ENCODE measurements at places on chromosomes 1 and 21.

- DNase-seq: no peak
These were observed 7.6 kb downstream of the CYP4X1 start for GRCh38 chr1:47031059-47031458.

GRCh38 chr1:54981466-54981865, 1.0 kb downstream of the TMEM61 start:
- no peak for DNase-seq

DNA sequence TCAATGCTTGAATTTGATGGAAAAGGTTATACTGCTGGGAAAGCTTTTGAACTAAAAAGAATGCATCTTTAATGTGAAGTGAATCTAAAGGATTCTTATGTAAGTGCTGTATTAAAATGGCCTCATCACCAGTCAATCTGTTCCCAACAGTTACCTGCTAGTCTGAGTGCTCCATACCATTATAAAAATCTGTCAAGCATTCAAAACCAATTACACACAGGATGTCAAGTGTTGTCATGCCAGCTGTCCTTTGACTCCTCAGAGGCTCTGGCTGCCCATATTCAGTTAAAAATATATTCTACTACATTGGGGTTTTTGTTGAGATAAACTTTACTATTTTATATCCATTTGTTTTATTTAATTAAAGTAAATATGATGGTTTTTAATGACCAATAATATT, 1587.7 kb downstream of the AMY1C start:
- DNase-seq: no peak

DNA sequence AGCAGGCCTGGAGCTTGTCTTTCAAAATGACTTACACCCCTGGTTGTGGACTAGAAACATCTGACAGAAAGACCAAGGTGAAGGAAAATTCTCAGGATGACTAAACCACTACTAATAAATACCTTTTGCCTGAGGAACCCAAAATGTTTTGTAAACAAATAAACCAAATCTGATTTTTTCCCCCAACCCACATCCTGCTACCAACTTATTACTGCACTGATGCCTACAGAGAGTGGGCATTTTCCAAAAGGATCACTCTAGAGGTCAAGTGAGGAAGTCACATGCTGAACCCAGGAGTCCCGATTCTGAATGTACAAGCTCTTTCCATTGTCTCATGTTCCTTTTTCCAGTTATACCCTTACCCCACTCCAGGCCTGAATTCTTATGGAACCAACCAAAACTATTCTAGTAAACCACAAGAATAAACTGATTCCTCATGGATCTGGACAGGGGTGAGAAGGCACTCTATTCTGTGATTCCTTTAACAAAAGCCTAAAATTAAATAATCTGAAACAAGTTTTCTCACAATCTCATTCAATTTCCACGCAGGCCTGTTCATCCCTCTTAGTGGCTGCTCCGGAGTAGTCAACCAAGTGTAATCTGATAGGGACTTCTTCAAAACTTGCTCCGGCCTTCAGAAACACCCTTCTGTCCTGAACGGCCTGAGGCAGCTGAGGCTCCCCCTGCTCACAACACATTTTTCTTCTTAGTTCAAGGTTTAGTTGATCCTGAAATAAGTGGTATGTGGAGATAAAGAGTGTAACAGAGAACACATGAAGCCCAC, 1.4 kb downstream of the PI4KB start:
- no peak for DNase-seq

GRCh38 chr1:89615676-89616598, 17.0 kb upstream of the LRRC8C start:
- peak; percentile 45 for DNase-seq

- no peak for DNase-seq
These were observed 333.8 kb upstream of the PTBP2 start for GRCh38 chr1:96387785-96388184.

- no peak for DNase-seq
These were observed 10.8 kb downstream of the DPT start for GRCh38 chr1:168717906-168718891.

DNA sequence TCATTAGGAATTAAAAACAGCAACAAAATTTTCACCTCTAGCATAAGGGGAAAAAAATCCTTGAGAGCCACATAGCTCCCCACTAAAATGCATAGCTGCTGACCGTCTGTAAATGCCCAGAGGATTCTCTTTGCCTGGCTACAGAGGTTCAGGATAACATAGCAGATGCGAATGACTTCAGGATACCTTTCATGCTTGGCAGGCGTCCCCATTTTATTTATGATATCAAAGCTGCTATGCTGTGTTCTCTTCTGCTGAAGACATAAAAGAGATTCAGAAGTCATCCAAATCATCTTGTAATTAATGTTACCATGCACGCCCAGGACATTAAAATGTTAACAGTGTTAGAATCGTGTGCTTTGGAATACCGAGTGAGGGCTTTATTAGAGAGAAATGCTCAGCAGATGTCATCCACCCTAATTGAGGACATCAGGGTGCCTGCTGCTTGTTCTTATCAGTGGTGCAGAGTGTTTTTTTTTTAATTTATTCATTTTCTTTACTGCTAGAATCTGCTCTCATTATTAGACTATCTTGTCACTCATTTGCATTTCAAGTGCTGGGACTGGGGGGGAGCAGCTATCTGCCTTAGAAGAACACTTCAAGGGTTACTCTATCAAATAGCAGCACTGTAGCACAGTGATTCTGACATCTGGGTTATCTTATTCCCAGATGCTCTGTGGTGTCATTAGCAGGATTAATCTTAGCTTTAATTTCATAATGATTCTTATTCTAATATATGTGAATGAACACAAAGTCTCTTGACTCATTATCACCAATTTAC, 139.5 kb downstream of the ZNF326 start:
- no peak for DNase-seq

DNA sequence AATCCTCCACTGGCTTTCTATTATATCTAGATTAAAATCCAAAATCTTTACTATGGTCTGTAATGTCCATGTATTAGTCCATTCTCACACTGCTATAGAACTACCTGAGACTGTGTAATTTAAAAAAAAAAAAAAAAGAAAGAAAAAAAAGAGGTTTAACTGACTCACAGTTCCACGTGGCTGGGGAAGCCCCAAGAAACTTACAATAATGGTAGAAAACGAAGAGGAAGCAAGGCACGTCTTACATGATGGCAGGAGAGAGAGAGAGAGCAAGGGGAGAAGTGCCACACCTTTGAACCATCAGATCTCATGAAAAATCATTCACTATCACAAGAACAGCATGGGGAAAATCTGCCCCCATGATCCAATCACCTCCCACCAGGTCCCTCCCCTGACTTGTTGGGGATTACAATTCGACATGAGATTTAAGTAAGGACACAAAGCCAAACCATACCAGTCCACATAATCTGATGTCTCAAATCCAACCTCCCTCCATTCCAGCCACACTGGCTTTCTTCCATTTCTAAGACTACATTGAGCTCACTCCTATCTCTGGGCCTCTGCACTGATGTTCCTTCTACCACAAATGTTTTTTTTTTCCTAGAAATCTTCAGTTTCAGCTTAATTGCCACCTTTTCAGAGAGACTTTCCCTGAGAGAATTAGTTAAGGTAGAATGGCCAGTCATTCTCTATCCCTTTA, 92.4 kb downstream of the EIF4G3 start:
- peak; percentile 39 for DNase-seq

GRCh38 chr1:210400043-210400840, 71.5 kb downstream of the HHAT start:
- DNase-seq: peak; percentile 64

DNA sequence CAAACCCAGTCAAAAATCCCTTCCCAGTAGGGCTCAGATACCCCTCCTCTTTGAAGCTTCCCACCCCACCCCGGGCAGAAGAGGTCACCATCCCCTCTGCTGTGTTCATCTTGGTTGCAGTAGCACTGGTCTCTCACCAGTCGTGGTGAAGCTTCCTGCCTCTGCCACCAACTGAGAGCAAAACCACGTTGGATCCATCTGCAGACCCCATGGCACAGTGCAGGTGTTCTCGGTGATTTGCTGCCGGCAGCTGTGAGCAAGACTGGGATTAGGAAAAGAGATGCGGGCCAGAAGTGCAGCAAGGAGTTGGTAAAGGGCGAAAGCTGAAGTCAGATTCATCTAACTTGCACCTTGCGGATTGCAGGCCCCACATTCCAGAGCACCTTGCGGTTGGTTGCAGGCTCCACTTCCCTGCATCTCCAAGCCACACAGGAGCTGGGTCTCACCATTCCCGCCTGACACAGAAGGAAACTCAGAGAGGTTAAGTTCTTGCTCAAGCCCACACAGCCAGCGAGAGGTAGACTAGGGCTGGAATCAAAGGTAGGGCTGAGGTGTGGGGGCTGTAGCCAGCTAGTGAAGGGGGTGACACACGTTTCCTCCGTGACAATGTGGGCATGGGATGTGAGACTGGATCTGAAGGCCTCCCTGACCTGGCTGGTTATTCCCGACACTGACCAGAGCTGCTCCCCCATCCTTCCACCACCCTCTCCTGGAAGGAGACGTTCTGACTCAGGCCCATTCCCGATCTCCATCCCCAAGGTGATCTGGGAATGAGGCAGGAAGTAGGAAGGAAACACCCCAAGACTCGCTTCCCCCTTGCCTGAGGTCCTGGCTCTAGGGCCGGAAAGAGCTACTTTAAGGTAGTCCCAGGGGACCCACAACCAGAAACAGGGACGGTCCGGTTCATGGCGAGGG, 3.3 kb upstream of the FAM110D start:
- DNase-seq: no peak
